Naive B cell (primary cell): ENCODE measurements at places on chromosomes 12 and 14.

- no peaks in the 10 kb centered on the region for H3K27me3 ChIP-seq
- H3K4me3 ChIP-seq = no peak overlapping the region
- peak overlapping the region; percentile 97 for H3K27ac ChIP-seq
Measured at GRCh38 chr12:6605421-6606330, 1.5 kb downstream of the CHD4 start.

DNA sequence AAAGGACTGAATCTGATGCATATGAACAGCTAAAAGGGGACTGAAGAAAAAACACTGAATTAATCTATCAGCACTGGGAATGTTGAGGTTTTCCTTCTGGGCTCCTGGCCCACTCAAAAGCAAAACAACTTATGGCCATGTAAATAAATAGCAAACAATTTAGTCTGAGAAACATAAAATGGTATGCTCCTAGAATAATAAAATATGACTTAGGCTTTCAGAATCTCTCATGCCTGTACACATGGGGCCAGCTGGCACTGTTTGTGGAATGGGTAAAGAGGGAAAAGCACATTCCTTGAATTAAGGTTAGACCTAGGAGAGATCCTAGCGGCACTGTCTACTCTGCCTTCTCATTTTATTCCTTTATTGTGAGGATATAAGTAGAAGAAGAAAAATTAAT lies 6.2 kb downstream of the KLHDC2 start:
- peaks cover 12% of the 10 kb centered on the region for H3K4me1 ChIP-seq
- DNase-seq = no peak
- H3K36me3 ChIP-seq = peaks cover 10% of the 10 kb centered on the region
- H3K27me3 ChIP-seq = no peaks in the 10 kb centered on the region
- no peak overlapping the region for H3K27ac ChIP-seq

- no peak overlapping the region for H3K27ac ChIP-seq
- no peaks in the 10 kb centered on the region for H3K27me3 ChIP-seq
- no peaks in the 10 kb centered on the region for H3K36me3 ChIP-seq
- no peak overlapping the region for H3K4me3 ChIP-seq
Measured at GRCh38 chr12:88703790-88704189, 123.5 kb upstream of the KITLG start.

- H3K4me1 ChIP-seq = no peaks in the 10 kb centered on the region
- no peak for DNase-seq
- peaks cover 30% of the 10 kb centered on the region for H3K36me3 ChIP-seq
- H3K4me3 ChIP-seq = no peak overlapping the region
- no peaks in the 10 kb centered on the region for H3K27me3 ChIP-seq
Measured at GRCh38 chr14:55389330-55389729, 22.3 kb downstream of the ATG14 start.

GRCh38 chr14:96053600-96054381 lies 14.6 kb downstream of the C14orf132 start:
- H3K36me3 ChIP-seq = no peaks in the 10 kb centered on the region
- H3K27me3 ChIP-seq = peaks cover 22% of the 10 kb centered on the region
- H3K4me3 ChIP-seq = no peak overlapping the region
- no peak overlapping the region for H3K27ac ChIP-seq
- H3K4me1 ChIP-seq = no peaks in the 10 kb centered on the region

GRCh38 chr14:89017417-89017816 lies 193.0 kb downstream of the TTC8 start:
- no peak overlapping the region for H3K4me3 ChIP-seq
- H3K27me3 ChIP-seq = peaks cover 21% of the 10 kb centered on the region
- no peak for DNase-seq
- no peak overlapping the region for H3K27ac ChIP-seq
- no peaks in the 10 kb centered on the region for H3K36me3 ChIP-seq

- no peaks in the 10 kb centered on the region for H3K36me3 ChIP-seq
- H3K27me3 ChIP-seq = peaks cover 65% of the 10 kb centered on the region
- H3K27ac ChIP-seq = no peak overlapping the region
- peak overlapping the region; percentile 79 for H3K4me3 ChIP-seq
- peaks cover 7% of the 10 kb centered on the region for H3K4me1 ChIP-seq
Measured at GRCh38 chr12:16605642-16606116, 283 bp downstream of the LMO3 start.

DNA sequence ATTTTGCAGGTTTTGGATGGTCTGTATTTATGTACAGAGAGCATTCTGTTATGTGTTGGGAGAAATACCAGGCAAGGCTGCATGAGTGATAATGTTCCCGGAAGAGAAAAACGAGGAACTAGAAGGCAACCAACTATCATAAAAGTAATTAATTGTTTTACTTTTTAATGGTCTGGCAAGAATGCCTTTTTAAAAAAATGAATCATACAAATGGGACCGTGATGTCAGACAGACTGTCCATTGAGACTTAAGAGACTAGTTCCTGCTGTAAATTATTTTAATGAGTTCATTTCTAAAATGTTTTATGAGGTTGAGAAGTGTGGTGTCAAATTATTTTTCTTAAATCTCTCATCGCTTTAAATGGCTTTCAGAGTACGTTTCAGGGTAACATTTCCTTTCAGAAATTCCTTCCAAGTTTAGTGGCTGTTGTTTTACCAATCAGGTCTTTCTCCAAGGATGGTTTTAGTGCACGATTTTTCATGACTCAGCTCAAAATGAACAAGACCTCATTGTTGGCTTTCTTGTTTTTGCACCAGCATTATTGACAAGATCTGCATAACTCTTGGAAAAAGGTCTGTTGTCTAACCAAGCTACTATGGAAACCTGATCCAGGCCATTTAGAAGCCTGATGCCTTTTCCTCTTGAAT lies 86.1 kb upstream of the ARHGAP5 start:
- no peak for DNase-seq
- no peaks in the 10 kb centered on the region for H3K4me1 ChIP-seq
- H3K36me3 ChIP-seq = no peaks in the 10 kb centered on the region
- peaks cover 3% of the 10 kb centered on the region for H3K27me3 ChIP-seq

- H3K27ac ChIP-seq = no peak within 1 kb of the TSS
- DNase-seq = no peak
- H3K27me3 ChIP-seq = no peaks in the 10 kb centered on the region
- peak within 1 kb of the TSS; percentile 82 for H3K4me3 ChIP-seq
Measured at GRCh38 chr12:4562034-4562657, at the start of gene DYRK4. Gene DYRK4, plus strand, starts transcription at chr12:4562208. Its CDS starts 38 bp downstream, at chr12:4562246.

- H3K27ac ChIP-seq = no peak overlapping the region
- peaks cover 10% of the 10 kb centered on the region for H3K27me3 ChIP-seq
- peaks cover 19% of the 10 kb centered on the region for H3K4me1 ChIP-seq
- no peak overlapping the region for H3K4me3 ChIP-seq
- no peaks in the 10 kb centered on the region for H3K36me3 ChIP-seq
Measured at GRCh38 chr14:60179431-60179869, 14.3 kb upstream of the DHRS7 start.

DNA sequence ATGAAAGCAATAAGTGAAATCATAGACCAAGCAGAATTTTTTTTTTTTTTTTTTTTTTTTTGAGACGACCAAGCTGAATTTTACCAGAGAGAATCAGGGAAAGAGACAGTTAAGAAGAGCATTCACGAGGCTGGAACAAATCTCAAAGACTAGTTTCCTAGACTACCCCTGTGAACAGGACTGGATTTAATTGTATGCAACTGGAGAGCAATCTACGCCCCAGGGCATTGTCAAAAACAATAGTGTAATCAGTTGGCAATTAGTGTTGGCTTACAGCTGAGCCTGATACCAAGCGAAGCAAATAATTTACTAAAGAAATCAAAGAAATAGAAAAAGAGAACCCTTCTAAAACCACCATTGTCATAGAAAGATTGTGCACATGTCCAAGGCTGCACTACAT lies 232.9 kb upstream of the CPNE8 start:
- no peaks in the 10 kb centered on the region for H3K4me1 ChIP-seq
- H3K27me3 ChIP-seq = no peaks in the 10 kb centered on the region
- H3K27ac ChIP-seq = no peak overlapping the region
- H3K36me3 ChIP-seq = no peaks in the 10 kb centered on the region
- H3K4me3 ChIP-seq = no peak overlapping the region

- peaks cover 71% of the 10 kb centered on the region for H3K4me1 ChIP-seq
- no peaks in the 10 kb centered on the region for H3K27me3 ChIP-seq
- peak; percentile 49 for DNase-seq
- H3K36me3 ChIP-seq = peaks cover 3% of the 10 kb centered on the region
- H3K27ac ChIP-seq = peak overlapping the region; percentile 98
Measured at GRCh38 chr14:106843951-106844483, 1317.6 kb downstream of the TMEM121 start.
